ENCODE measurements at places on chromosomes 3 and 15. TPM values are rescaled to one million over a fixed set of nuclear protein-coding genes. Genes with fewer than 3 reads are reported as not detected.

CLDN18 gene
- 0.18 TPM for total RNA-seq

ADIPOQ gene
- total RNA-seq = not detected

SI gene
- total RNA-seq = not detected

MED12L gene
- total RNA-seq = 2.0 TPM

- no peak for DNase-seq
These were observed 469.4 kb upstream of the ROBO2 start for GRCh38 chr3:76570436-76571057.

DNA sequence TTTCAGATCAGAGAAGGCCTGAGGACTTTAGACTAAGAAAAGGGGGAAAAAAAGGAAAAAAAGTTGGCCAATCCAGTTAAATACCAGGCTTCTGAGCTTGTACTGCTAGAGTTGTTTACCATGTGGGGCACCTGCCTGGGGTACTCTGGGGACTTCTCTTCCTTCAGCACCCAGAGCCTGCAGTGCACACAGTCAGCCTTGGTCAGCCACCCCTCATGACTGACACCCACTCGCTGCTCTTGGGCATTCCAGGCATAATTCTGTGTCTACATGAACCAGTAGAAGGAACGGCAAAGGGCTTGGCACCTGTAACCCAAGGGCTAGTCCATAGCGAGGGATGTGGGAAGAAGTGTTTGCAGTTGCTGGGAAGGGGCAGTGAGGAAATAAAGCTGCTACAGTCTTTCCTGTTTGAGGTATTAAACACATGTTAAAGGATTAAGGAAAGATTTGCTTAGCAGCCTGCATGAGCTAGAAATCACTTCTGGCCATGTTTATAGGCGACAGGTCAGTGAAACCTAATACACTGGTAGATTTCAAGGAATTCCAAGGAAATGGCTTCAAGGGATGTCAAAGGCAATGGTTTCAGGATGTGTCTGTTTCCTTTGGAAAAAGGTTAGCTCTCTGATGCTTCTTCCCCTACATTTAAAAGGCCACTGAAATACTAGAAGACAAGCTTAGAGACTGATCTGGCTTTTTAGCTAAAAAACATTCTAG is 232.5 kb downstream of the CHST2 start:
- no peak for DNase-seq

GRCh38 chr3:40969756-40970466 is 229.4 kb upstream of the CTNNB1 start:
- DNase-seq = no peak

All from T-cell (primary cell).